Activated naive CD8-positive, alpha-beta T cell treated with anti-CD3 and anti-CD28 coated beads for 36 hours (primary cell): ENCODE measurements at places on chromosomes 1 and 21. TPM values are rescaled to one million over a fixed set of nuclear protein-coding genes. Genes with fewer than 3 reads are reported as not detected.

Gene NKAIN1
- total RNA-seq, result not detected

Gene GSTM5
- total RNA-seq, result not detected

Gene PLA2G4A
- 0.48 TPM for total RNA-seq

Gene STUM
- total RNA-seq, result not detected

Gene ZNF683
- total RNA-seq, result 0.32 TPM

DNA sequence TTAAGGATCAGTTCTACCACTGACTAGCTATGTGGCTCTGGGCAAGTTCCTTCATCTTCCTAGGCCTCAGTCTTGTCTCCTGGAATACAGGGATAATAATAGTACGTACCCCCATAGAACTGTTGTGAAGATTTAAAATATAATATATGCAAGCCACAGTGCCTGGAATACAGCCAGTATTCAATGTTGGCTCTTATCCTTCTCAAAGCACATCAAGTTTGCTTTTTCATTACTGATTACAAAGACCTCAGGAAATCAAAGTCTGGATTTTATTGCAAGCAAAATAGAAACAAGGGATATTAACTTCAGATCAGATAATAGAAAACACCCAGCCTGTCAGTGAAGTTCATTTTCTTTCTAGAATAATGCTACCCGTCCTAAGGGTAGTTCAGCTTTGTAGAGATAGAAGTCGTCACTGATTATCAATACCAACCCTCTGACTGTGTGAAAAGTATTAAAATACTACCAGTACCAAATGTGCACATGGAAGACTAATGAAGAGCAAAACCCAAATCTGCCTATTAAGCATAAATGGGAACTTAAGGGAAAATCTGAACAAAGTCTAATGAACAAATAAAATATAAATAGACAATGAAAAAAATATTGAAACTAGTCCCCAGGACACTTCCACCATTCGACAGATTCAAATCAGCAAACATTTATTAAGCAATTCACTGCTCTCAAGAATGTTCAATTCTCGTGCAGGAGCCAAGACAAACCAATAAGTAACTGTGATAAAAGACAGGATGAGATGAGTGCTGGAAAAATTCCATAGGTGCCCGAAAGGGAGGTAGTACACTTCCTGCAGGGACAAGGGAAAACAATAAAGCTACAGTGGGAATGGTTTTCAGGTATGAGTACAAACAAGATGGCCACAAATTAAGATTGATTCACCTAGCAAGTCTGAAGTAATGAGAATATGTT is 206.2 kb downstream of the SMYD3 start:
- no peak for DNase-seq
- H3K27ac ChIP-seq, result no peak overlapping the region
- H3K27me3 ChIP-seq, result no peaks in the 10 kb centered on the region
- H3K4me3 ChIP-seq, result no peak overlapping the region

DNA sequence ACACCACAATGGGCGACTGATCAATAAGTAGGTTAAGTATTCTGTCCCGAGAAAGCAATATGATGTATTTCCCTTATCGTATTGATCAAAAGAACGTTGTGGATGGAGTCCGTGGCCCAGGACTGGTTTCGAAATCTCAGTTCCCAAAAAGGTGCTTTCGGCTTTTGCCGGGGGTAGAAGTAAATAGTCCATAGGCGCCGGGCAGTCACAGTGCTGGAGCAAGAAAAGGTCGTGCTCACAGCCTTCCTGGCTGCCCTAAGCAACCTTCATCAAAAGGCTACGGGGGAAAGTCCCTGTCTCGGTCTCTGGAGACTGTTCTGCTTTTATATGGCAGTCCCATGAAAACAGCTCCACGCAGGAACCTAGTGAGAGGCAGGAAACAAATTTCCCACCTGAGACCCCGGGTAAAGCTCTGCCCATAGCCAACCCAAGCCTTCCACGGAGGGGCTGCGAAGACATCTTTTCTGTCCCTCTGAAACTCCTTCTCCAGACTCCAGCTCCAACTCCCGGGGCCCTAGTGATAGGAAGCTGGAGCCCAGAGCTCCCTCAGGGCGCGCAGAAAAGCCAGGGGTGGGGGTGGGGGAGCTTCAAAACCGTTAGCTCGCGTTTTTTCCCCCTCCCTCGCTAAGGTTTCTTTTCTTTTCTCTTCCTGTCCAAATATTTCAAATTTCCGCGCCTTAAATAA is 7.0 kb downstream of the CDKN2C start:
- H3K27me3 ChIP-seq, result peaks cover 56% of the 10 kb centered on the region
- peaks cover 5% of the 10 kb centered on the region for H3K36me3 ChIP-seq

DNA sequence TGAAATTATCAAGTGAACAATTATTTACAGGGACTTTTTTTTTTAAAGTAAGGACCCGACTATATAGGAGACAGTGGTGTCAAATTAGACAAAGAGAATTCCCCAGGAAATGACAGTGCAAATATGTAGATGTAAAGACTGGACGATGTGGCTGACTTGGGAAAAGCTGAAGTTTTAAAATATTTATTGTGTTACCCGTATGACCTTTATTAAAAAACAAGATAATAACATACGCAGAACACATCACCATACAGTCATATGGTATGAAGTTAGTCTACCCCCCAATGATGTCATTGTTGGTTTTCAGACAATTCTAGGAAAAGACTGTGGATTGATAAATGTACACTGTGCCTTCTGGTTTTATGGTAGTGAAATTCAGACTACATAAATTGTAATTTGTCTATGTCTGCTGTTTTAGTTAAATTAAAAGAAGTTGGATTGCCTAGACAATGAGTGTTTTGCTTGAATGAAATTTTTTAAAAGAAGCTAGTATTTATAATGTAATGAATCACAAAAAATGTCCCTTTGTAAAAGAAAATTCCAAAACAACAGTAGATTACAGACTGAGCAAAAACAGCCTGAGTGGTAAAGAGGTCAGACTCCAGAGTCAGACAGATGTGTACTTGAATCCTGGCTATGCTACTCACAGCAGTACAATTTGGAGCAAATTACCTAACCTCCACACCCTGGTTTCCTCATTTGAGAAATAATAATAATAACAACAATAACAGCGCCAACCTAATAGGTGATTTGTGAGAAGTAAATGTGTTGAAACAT is 15.5 kb upstream of the PDC start:
- peaks cover 3% of the 10 kb centered on the region for H3K4me1 ChIP-seq
- no peaks in the 10 kb centered on the region for H3K36me3 ChIP-seq
- no peaks in the 10 kb centered on the region for H3K27me3 ChIP-seq
- no peak for DNase-seq
- H3K4me3 ChIP-seq, result no peak overlapping the region
- no peak overlapping the region for H3K27ac ChIP-seq

GRCh38 chr1:5349526-5349925 is 642.7 kb downstream of the NPHP4 start:
- no peaks in the 10 kb centered on the region for H3K27me3 ChIP-seq
- no peak overlapping the region for H3K4me3 ChIP-seq
- H3K4me1 ChIP-seq, result peaks cover 11% of the 10 kb centered on the region
- no peaks in the 10 kb centered on the region for H3K36me3 ChIP-seq

DNA sequence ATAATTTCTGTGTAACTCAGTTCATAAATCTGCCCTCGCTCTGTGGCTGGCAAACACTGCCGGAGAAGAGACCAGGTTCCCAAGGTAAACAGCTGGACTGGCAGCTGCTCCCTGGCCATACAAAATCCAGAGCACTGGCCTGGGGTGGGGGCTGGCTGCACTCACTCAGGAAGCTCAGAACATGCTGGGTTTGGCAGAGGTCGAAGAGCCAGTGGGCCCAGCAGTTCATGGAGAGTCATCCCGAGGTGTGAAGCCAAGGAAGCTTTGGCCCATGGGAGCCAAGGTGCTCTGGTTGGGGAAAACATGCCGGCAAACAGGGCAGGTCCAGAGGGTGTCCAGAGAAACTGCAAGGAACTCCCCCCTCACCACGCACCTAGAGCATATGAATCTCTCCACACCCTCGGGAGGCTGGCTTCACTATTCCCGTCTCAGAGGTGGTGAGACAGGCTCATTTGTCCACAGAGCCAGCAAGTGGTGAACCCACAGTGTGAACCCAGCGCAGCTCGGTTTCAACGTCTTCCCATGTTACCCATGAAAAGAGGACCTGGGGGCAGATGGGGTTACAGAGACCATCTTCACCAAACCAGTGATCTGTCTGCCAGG is 102.4 kb downstream of the DMRTB1 start:
- H3K27ac ChIP-seq, result no peak overlapping the region
- H3K36me3 ChIP-seq, result no peaks in the 10 kb centered on the region
- peaks cover 19% of the 10 kb centered on the region for H3K4me1 ChIP-seq
- DNase-seq, result no peak
- H3K4me3 ChIP-seq, result no peak overlapping the region
- peaks cover 30% of the 10 kb centered on the region for H3K27me3 ChIP-seq

DNA sequence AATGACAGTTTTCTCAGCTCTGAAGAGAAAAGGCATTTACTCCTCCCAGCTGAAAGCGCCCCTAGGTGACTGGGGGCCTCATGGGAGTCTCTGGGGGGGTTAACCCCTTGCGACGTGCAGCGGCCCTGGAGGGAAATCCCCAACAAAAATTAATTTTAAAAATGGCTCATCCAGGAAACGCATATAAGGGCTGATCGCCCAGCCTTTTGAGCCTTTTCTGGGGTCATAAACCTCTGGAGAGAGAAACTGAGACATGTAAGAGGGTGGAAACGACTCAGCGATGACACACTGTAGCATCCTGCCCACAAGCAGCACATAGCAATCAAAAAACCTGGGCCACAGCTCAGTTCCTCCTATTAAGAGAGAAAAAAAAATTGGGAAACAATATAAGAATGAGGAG is 20.4 kb upstream of the HPDL start:
- peaks cover 7% of the 10 kb centered on the region for H3K36me3 ChIP-seq
- no peaks in the 10 kb centered on the region for H3K27me3 ChIP-seq
- DNase-seq, result peak; percentile 71
- H3K4me3 ChIP-seq, result peak overlapping the region; percentile 61

DNA sequence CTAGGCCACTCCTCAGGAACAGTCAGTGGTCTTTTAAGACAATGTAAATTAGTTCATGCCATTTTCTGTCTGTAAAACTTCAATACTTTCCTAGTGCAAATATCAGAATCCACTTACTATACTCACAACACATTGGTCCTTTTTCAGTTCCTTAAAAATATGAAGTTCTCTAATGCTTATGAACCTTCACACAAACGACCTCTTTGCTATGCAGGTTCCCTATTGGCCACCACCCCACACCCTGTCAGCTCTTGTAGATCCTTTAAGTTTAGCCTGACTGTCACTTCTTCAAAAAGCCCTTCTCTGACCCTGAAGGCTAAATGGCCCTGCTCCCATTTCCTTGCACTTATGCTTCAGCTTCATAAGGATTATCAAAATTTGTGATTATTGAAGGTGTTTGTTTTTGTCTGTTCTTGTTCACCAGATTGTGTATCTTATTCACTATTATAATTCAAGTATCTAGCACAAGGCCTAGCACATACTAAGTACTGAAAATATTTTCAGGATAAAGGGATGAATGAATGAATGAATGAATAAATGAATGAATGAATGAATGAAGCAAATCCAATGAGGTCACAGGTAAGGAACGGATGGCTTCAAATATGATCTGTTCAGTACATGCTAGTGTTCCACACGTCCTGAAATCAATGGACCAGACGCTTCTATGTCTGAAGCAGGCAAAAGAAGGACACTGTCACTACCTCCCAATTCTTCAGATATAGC is 373.9 kb downstream of the VAV3 start:
- no peaks in the 10 kb centered on the region for H3K27me3 ChIP-seq
- H3K27ac ChIP-seq, result no peak overlapping the region
- DNase-seq, result no peak
